ENCODE measurements at places on chromosomes 5 and 9.

GRCh38 chr9:93459432-93459847, 6.1 kb upstream of the FAM120AOS start:
- no peak for DNase-seq

GRCh38 chr5:31763424-31763823, 124.5 kb downstream of the PDZD2 start:
- no peak for DNase-seq

- no peak for DNase-seq
These were observed 115.3 kb downstream of the NREP start for GRCh38 chr5:111641533-111642233.

DNA sequence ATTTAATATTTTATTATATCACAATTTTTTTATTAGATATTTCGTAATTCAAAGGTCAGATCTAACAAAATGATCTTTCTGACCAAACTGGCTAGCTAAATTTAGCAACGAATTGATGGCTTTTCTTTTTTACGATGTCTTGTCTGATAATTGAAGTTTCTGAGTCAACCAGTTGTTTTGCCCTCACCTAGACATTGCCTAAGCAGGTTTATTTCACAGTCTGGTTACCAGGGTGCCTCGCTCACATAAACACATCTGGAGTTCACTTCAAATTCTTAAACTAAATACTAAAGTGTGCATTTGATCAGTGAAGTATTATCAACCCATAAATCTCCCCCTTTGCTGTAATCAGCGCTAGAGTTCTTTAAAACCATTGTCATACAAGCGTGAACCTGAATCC, 448.3 kb downstream of the TLE4 start:
- no peak for DNase-seq

DNA sequence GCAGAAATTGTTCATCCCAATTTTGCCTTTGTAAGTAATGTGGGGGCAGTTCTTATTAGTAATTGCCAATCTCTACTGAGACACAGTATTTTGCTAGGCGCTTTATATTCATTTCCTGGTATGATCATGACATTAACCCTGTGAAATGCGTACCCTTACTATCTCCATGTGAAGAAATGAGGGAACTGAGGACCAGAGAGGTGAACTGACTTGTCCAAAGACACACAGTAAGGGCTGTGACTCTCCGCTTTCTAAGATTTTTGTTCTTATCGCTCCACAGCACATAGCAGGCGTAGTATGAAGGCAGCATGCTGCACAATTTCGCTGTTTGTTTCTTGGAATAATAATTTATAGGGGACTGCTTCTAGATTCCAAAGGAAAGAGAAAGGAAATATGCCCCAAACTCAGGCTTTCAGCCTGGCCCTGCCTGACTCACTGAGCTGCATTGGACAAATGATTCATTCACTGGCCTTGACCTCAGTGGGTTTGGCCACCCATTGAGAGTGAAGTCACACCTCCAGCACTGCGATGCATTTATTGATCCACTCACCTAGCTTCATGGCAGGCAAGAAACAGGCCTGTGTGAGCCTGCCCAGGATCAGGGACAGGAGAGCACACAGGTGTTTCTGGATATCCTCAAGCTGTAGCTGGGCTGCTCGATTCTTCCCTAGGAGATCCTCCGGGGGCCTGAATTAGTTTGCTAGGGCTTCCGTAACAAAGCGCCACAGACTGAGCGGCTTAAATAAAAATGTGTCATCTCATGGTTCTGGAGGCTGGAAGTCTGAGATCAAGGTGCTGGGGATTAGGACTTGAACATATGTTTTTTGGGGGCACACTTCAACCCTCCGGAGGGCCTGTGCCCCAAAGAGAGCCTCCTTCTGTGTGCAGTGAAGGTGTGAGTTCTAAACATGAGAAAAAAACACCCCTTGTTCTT, 7.2 kb upstream of the DUSP1 start:
- DNase-seq, result no peak

- no peak for DNase-seq
These were observed 99.8 kb upstream of the SSBP2 start for GRCh38 chr5:81850501-81851357.

GRCh38 chr5:80408484-80409366, 861 bp downstream of the ZFYVE16 start:
- no peak for DNase-seq

DNA sequence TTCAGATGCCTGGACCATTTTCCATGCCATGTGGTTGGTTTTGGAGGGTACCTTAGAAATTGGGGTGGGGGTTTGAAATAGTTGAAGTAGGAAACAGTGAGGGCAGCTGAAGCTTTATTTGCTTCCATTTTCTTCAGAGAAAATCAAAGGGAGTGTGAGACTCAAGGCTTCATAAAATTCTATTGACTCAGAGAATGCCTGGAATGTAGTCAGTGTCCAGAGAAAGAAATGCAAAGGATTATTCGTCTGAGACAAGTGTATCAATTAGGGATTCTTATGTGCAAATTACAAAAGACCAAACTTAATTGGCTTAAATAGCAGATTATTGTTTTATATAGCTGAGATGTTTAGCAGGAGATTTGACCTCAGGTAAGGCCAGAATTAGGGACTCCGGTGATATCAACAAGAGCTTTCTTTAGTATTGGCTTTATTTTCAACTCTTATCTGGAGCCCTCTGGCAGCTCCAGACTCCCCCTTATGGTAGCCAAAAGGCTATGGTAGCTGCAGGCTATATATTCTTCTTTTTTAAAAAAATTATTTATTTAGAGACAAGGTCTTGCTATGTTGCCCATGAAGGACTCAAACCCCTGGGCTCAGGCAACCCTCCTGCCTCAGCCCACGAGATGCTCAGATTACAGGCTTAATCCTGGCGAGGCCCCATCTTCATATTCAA, 38.9 kb downstream of the PTTG1 start:
- DNase-seq, result no peak

DNA sequence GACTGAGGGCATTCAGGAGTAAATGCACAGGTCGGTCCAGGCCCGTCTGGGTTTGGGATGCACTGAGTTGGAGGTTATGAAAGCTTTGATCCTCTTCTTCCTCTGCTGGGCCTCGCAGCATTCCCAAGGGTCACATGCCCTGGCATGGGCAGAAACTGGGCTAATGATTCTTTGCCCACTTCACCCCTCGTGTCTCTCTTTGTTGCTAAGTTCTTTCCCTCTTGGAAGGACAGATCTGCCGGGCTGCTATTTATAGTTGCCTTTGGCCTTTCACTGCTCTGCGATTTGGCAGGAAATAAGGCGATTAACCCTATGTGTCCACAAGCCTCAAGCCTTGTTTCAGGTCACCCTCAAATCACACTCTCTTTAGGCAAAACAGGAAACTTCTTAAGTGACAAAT, 66.9 kb downstream of the ENTREP1 start:
- peak; percentile 81 for DNase-seq

- DNase-seq, result no peak
These were observed 124.7 kb upstream of the FTMT start for GRCh38 chr5:121726991-121727390.

DNA sequence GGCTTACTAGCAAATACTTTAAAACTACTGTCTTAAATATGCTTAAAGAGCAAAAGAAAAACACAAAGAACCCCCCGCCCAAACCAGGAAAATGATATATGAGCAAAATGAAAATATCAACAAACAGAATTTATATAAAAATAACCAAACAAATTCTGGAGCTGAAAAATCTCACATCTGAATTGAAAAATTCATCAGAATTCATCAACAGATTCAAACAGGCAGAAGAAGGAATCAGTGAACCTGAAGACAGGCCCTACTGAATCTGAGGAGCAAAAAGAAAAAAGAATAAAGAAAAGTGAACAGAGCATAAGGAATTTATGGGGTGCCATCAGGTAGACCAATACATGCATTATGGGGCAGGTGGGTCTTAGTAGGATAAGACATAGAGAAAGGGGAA, 49.8 kb upstream of the SPTLC1 start:
- no peak for DNase-seq

DNA sequence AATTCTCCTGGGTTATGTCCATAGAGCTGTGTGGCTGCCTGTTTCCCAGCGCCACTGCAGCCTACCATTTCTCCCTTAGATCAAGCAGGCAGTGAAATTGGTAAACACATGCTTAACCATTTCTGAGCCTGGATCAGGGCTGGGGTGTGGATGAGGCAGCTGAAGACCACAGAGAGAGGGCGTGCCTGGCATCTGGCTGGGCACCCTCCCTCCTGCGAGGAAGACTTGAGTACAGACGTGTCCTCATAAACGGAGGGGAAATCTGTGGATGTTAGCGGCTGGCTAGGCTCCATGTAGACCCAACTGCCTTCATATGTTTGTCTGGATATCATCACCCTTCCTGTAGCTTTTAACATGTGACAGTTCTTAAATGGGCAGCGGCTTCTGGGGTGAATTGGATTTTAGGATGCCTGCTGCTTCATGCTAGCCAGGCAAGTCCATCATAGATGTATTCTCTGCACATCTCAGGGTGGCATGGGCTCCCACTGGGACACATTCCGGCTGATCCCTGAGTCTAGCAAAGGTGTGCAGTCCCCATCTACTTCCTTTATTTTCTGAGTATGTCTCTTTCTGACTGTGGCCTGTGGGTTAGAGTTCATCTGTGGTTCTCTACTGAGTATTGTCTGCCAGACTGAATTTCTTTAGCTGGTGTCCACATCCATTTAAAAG, 11.0 kb downstream of the RGS3 start:
- DNase-seq, result peak; percentile 66

GRCh38 chr5:41722359-41722950, 147.8 kb downstream of the OXCT1 start:
- DNase-seq, result no peak

GRCh38 chr5:173809014-173809413, 79.1 kb upstream of the CPEB4 start:
- no peak for DNase-seq

DNA sequence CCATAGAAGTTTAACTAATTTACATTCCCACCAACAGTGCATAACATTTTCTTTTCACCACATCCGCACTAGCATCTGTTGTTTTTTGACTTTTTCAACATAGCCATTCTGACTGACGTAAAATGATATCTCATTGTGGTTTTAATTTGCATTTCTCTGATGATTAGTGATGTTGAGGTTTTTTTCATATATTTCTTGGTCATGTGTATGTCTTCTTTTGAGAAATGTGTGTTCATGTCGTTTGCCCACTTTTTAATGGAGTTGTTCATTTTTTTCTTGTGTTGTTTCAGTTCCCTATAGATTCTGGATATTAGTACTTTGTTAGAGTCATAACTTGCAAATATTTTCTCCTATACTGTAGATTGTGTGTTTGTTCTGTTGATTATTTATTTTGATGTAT, 163.4 kb downstream of the FER start:
- no peak for DNase-seq

- no peak for DNase-seq
These were observed 1059.8 kb upstream of the DMAC1 start for GRCh38 chr9:8859416-8859815.

GRCh38 chr5:173613433-173614159, 2.9 kb downstream of the BOD1 start:
- no peak for DNase-seq

- no peak for DNase-seq
These were observed 96.5 kb upstream of the PALM2AKAP2 start for GRCh38 chr9:109683521-109683920.

DNA sequence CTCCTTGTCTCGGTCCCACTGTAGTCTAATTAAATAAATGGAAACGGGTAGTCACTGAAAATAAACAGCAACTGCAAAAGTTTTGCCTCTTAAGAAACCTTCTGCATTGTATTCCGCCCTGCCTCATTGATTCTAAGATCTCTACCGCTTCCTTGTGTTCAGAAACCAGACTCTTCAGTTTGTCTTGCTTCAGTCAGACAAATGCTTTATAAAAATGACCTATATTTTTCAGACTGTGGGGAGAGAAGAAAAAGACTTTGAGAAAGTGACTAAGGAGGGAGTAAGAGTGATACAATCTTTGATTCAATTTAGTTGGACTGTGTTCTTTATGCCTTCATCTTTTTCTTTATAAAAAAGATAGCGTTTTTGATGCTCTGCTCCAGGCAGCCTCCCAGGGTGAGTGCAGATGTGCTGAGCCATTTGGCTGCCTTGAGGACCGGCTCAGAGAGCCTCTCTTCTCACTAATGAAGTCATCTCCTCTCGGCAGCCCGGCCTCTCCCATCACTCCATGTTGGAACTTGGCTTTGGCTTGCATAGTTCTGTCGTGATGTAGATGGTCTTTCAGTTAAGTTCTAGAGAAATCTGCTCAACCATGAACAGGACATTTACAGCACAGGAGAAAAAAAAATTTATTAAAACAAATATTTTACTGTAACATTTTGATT, 4.0 kb upstream of the VCAN start:
- no peak for DNase-seq

- no peak for DNase-seq
These were observed 102.3 kb upstream of the MAP3K1 start for GRCh38 chr5:56712895-56713591.

DNA sequence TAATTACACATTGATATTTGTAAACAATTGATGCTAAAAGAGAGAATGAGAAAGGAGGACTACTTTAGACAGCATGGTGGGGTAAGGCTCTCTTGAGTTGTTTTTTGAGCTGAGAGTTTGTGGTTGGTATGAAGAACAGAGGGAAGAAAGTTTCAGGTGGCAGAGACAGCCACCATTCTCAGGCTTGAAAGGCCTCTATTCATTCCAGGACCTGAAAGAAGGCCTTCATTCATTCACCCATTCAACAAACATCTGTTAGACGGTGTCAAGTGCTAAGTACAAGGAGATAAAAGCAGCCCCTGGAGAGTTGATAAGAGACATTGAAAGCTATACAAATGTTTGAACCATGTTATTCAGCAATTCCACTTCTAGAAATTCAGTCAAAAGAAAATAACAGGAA, 21.7 kb upstream of the ADAM19 start:
- no peak for DNase-seq

DNA sequence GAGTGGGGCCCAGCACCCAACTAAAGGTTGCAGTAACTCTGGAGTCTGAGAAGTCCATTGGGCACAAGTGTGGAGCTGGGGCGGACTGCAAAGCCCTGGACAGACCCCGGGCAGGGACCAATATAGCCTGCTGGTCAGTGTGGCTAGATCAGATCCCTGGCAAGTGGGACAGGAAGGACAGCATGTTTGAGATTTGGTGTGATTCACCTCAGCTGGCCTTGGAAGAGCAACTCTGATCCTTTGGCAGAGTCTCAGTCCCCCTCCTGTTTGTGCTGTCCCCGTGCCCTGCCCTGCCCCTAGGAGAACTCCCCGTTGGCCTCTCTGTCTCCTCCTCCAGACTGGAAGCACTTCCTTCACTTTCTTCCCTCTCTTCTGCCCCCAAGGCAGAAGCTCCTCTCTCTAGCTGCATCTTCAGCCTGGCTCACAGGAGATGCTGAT, 255.3 kb downstream of the FSTL4 start:
- no peak for DNase-seq

DNA sequence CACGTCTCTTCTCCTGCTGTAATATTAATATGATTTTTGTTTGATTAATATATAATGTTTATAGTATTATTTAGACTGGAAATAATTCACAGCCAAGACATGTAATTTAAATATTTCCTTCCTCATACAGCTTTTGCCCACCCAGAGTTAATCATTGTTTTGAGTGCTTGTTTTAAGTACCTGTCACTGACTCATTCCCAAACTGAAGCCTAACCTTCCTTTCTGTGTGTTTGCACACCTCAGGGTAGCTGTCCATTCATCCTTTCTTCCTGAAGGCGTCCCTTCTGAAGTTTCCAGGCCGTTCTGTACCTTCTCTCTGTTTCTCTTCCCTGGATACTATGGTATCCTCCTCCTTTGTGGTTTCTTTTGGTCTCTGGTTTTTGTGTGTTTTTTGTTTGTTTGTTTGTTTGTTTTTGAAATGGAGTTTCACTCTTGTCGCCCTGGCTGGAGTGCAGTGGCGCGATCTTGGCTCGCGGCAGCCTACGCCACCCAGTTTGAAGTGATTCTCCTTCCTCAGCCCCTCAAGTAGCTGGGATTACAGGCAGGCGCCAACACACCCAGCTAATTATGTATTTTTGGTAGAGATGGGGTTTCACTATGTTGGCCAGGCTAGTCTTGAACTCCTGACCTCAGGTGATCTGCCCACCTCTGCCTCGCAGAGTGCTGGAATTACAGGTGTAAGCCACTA, 312.4 kb downstream of the DOCK8 start:
- no peak for DNase-seq
